ENCODE measurements at places on chromosomes 7 and 10.

- DNase-seq: no peak
Measured at GRCh38 chr10:124827474-124827873, 25.9 kb downstream of the ABRAXAS2 start.

- no peak for DNase-seq
Measured at GRCh38 chr7:155816192-155816508, 3.9 kb upstream of the SHH start.

DNA sequence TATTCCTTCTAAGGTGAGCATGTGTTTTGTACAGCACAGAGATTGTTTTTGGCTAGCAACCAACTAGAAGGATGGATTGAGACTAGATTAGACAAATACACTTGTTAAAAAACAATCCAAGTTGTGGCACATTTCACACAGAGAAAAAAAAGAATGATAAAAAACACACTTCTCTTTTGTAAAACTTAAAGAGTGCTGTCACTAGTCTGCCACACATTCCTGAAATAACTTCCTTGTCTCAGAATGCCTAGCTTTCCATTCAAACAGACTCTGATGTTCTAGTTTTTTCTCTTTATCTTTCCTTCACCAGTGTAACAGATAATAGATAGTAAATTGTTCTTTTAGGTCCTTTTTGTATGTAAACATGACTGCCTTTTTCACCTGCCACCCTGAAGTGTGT, 11.4 kb downstream of the DLD start:
- DNase-seq: no peak

DNA sequence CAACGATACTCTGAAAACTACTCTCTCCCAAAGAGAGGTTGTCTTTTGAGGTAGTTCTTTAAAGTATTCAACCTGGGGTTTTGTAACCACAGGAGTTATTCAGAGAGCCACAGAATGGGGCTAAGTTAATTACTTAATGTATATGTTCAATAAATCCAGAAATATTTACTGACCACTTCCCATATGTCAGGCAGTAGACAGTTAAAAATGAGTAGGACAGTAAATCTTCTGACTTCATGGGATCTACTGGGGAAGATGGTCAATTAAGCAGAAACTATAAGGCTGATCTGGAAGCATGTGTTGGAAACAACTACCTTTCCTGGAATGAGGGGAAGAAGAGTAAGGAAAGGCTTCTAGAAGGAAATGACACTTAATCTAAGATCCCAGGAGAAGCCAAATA, 167.7 kb downstream of the MAGI2 start:
- DNase-seq: no peak

- DNase-seq: peak; percentile 3
Measured at GRCh38 chr10:119360181-119360921, 153.0 kb downstream of the GRK5 start.

DNA sequence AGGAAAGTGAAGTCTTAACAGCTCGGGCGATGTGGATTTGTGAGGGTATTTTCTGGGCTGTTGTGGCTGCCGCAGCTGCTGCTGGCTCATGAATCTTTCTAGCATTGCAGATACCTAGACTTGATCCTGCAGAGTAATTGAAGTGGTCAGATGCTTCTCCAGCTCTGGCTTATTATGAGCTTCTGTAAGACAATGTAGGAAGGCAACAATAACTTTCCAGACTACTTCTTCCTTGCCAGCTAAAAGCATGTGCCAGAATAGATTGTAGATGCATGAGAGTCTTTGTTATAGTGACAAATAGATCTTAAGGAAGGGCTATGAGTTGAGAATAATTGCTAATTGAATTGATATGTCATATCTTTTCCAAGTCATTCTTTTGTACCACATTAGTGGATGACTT, 461.4 kb upstream of the POT1 start:
- DNase-seq: no peak

DNA sequence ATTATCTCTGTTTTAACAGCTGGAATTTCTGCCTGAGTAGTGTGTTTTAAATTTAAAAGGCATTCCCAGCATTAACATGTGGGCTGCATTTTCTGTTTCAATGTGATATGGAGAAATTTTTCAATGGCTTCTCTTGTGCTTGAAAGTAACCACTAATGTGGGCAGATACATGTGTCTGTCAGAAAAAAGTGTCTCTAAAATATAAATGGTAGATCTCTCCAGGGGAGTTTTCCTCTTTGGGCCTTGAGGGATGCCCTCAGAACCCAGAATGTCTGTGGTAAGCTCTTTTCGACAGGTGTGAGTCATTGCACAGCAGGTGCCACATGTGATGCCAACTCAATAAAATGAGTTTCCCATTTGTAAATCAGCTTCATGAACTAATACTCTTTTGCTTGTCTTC, 221.1 kb downstream of the SEMA3E start:
- DNase-seq: no peak

GRCh38 chr10:71323407-71323806, 4.3 kb downstream of the SLC29A3 start:
- no peak for DNase-seq

DNA sequence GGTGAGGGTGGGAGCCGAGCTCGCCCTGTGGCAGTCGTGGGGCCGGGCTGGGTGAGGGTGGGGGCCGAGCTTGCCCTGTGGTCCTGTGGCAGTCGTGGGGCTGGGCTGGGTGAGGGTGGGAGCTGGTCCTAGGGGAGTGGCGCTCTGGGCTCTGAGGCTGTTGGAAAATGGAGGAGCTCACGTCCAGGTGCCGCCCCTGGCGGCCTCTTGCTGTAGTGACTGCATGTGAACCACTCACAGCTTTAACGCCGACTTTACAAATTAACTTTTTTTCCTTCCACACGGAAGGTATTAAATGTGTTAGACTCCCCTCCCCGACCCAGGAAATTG, 312.6 kb downstream of the WDR37 start:
- DNase-seq: no peak

- no peak for DNase-seq
Measured at GRCh38 chr7:29228289-29229011, 33.9 kb downstream of the CHN2 start.

- DNase-seq: no peak
Measured at GRCh38 chr7:83178796-83179195, 16.1 kb upstream of the PCLO start.

- no peak for DNase-seq
Measured at GRCh38 chr7:19690736-19691135, 18.1 kb downstream of the POLR1F start.

- no peak for DNase-seq
Measured at GRCh38 chr7:104857458-104858425, 156.3 kb upstream of the KMT2E start.

- no peak for DNase-seq
Measured at GRCh38 chr7:41507686-41508268, 195.1 kb downstream of the INHBA start.

DNA sequence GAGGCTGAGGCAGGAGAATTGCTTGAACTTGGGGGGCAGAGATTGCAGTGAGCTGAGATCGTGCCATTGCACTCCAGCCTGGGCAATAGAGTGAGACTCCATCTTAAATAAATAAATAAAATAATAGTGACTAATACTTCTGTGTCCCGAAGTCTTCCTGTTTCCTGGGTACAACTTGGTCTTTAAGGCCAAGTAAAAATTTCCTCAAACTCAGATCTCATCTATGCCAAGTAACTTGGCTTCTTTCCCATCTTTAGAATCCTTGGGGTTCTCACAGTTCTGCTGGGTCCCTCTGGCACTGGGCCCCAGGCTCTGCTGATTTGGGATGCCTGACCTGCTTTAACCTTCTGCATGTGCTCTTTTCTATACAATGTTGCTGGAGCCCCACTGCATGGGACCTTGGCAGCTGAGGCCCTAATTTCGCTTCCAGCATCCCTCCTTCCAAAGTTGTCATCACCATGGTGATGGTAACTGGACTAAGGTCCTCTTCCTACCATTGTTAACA, 22.7 kb upstream of the AKR1B10 start:
- no peak for DNase-seq

DNA sequence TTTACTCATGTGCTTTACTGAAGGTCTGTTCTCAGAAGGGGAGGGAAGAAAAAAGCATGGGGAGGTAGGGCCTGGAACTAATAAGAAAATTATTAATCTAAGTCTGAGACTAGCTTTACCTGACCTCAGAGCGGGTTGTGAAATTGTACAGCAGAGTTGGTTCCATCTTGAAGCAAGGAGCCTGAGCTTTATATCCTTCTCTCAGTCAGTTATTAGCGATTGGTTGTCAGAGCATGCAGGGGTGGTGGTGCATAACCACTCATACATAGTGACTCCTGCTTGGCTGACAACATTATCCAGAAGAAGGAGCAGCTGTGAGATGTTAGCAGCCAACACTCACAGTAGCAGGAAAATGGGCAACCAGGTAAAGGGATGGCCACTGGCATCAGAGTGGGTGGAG, 976.3 kb upstream of the LRRTM3 start:
- DNase-seq: no peak

GRCh38 chr10:26212511-26212910, 4.1 kb upstream of the GAD2 start:
- DNase-seq: no peak

- DNase-seq: no peak
Measured at GRCh38 chr10:11210211-11210922, 192.7 kb downstream of the CELF2 start.

DNA sequence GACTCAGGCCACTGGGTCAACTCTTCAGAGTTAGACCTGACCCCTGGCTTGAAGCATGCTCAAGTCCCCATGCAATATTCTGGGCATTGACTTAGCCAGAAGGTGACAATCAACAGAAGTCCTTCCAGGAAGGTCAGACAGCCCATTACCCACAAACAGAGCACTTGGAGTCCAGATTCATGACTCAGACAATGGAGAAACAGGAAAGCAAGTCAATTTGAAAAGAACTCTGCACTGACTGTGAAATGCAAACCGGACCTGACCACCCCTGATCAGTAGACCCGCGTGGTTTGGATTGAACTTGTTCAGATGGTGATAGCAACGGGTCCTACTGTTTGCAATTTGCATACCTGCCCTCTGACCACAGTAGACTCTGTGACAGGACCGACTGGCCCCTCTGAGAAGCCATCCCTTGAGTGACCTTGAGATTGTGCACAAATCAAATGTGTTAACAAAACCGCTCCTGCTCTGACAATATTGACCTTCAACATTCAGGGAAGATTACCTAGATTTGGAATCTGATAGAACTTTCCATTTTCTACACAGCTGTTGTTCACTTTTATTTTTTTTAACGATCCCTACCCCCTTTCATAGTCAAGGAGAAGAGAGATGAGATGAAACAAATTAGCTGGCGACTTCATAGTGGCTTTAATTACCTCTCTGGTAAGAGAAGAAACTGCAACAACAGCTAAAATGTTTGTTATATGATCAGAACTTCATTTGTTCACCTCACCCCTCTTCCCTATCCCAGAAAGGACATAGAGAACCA, 138.7 kb downstream of the NRP1 start:
- DNase-seq: no peak

- DNase-seq: no peak
Measured at GRCh38 chr7:6376820-6377219, 70.9 kb downstream of the DAGLB start.

- DNase-seq: peak; percentile 8
Measured at GRCh38 chr10:124917428-124918190, 24.3 kb upstream of the ZRANB1 start.

DNA sequence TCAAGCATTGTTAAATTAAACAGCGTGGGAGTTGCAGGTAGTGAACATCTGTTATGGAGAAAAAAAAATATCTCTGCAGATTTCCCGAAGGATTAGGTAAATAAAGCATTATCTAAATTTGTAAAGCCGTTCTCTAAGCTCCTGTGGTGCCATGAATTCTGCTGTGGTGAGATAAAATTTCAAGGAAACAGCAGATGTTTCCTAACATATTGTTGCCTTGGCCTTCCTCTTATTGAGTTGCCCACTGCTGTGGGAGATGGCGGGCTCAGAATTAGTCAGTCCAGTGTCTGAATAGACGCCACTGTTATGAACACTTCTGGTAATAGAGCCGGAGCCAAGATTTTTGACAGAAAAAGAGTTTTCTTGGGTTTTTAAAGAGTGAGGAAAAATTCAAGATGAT, 82.6 kb upstream of the ELMO1 start:
- no peak for DNase-seq

GRCh38 chr7:139687211-139687954, 90.4 kb downstream of the HIPK2 start:
- no peak for DNase-seq

DNA sequence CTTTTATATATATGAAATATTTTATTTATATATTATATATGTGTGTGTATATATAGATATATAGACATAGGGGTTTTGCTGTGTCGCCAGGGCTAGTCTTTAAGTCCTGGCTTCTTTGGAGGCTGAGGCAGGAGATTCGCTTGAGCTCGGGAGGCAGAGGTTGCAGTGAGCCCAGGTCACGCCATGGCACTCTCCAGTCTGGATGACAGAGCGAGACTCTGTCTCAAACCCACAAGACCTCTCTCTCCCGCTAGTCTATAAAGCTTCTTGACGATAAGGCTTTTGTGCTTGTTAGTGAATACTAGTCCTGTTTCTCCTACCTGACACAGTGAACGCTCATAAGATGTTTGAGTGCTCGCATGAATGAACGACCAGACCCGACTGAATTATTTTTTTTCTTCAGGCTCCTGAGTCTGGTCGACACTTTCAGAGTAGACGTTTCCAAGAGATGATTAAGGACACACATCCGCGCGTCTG, 577 bp upstream of the DDX21 start:
- no peak for DNase-seq

GRCh38 chr10:70538195-70538520, 59.6 kb downstream of the PALD1 start:
- no peak for DNase-seq

DNA sequence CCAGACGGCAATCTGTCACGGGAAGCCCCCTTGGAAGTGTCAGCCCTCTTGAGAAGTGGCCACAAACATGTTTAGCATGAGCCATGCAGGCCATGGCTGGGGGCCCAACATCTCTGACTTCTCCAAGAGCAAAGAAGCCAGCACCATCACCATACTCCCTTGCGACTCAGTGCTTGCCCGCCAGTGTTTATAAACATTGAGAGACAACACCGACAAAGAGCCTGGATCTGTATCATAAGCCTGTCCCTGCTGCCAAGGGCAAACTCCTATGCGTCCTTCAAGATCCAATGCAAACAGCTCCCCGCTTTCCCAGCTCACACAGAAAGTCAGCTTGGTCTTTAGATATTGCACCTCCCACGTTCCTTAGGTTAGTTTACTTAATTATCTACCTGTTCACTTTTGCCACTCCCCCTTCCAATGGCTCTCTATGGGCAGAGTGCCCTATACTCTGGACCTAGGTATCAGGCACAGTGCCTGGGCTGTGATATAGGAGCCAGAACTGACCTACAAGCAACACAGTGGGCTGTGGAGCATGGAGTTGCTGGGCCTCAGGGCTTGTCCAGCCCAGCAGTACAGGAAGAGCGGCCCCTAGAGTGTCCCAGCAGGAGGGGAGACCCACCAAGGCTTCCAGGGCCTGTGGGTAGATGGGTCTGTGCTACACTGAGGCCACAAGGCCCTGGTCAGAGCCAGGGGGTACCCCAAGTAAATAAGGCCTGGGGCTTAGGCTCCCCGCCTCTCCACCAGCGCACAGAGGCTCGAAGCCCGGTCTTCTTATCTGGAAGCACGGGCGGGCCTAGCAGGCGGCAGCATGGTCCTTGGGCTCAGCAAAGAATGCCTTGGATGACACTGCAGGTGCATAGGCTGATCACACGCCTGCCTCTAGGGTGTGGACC, 37.7 kb downstream of the CAMK2B start:
- DNase-seq: no peak

- no peak for DNase-seq
Measured at GRCh38 chr10:52672880-52673279, 99.7 kb downstream of the MBL2 start.

Data from activated T-helper 1 cell treated with anti-CD3 and anti-CD28 coated beads, Interleukin-12 subunit alpha, Interleukin-12 subunit beta, Interleukin-2, Interleukin-4 antibody, amounts not matched to agents 30 ng/mL and 10 ng/mL and 1 ng/mL, durations not matched to agents 14 hours and 24 hours and 36 hours (primary cell).